ENCODE measurements at places on chromosomes 5 and 9.

DNA sequence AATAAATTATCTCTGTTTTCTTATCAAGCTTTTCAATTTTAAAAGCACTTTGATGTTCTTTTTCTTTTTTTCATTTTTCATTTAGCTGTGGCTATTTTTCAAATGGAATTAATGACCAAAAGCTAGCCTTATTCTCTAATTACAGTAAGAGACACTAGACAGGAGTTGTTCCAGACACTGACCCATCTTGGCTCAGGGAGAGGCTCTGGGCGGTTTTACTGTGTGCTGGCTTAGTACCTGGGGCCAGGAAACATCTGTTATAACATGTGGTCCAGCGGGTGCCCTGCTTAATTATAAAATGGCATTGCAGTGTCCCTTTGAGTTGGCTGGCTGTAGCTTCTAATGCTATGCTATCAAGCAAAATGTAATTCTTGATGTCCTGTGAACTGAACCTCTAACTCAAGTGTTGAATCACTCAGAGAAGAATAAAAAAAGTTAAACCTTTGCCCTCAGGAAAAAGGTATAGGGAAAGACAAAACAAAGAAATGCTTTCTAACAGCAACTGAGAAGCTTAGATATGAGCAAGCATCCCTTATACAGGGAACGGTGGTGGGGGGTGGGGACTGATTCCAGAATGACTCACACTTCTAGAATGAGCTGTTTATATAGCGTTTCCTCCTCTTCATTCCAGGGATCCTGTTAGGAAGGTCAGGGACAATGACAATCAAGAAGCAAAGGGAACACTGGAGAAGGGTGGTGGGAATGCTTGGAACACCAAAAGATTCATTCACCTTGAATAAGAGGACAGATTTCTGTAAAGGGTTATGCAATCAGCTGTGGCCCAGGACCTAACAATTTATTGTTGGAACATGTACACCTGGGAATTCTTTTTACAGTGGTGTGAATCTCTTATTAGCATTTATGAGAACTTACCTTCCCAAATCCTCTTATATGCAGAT lies 58.7 kb upstream of the NFIB start:
- no peak for DNase-seq

GRCh38 chr9:82271106-82271561 lies 282.6 kb downstream of the SPATA31D1 start:
- no peak for DNase-seq

- DNase-seq, result peak; percentile 80
Measured at GRCh38 chr9:137030538-137031527, 1.1 kb downstream of the FUT7 start.

GRCh38 chr5:144472221-144472620 lies 301.5 kb downstream of the KCTD16 start:
- DNase-seq, result no peak

- no peak for DNase-seq
Measured at GRCh38 chr9:112939418-112939817, 48.7 kb upstream of the SLC46A2 start.

DNA sequence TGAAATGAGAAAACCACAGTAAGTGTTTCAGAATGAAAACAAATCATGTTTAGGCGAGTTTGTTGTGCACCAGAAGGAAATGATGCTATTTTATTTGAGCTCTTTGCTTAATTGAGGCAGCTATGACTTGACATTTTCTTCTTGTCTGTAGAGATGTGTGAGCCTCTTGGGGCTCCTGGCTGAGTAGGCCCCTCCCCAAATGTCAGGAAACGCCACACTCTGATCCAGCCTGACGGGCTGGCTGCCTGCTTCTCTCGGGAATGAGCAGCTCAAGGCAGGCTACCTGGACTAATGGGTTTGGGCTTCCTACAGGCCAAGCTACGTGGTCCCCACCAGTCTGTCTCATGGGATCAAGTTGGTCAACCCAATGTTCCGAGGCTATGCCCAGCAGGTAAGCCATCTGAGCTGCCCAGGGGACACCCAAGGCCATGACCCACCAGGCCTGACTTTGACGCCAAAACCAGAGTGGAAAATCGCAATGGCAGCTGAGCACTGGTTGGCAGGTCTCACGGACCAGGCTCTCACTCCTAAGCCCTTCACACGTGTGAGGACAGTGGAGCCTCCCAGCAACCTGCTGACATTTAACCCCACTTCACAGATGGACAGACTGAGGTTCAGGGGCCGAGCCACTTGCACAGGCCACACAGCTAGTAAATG lies 29.9 kb downstream of the USP20 start:
- DNase-seq, result no peak

GRCh38 chr5:102747386-102748166 lies 7.5 kb upstream of the PAM start:
- DNase-seq, result no peak

DNA sequence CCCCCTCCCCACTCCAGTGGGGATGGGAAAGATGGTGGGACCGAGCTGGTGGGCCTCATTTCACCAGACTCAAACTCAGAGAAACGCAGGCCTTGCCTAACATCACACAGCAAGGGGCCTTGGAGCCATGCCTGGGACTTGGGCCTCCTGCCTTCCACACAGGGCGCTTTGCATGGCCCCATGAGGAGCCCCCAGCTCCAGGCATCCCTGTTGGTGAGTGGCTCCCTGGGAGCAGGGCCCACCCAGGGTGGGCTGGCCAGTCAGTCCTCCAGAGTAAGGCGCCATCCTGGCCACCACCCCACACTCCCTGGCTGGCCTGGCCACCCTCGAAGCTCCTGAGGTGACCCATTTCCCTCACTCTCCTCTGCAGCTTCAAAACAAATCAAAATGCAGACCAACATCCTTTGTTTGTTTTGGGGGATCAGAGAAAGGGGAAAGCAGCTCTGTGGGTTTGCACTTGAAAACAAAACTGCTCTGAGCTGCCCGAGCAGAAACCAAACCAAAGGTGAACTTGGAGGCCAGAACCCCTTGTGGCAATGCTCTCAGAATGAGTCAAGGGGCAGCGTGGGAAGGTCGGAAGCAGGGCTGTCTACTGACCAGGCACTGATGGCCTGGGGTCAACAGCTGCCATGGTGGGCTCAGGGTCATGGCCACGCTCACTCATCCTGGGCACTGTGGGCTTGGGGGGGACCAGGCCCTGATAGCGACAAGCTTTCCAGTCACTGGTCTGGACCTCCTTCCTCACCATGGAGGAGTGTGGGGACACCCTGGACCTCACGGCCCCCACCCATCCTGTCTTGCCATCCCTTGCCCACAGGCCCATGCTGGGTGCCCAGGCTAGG lies 37.0 kb upstream of the VDAC1 start:
- no peak for DNase-seq

DNA sequence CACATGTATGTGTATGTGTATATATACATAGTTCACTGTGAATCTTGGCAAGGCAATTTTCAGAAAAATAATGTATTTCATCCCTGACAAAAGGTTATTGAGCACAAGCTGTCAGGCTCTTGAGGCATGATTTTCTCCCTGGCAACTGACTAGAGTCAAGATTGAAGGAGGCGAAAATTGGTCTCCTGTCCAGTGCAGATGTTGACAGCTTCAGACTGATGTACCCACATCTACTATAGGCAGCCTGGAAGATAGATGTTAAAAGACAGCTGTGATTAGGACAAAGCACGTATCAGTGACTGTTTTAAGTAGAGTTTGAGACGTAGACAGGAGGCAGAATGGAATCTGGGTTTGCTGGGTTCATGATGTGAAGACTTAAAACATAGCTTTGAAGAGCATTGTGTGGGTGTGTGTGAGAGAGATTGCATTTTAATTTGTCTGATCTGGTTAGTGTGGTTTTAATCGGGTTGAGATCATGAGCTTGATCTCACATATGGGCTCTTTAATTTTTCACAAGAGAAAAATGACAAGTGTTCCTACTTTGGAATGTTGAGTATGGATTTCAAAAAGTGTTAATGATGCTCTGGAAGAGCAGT lies 39.1 kb downstream of the CTNNA1 start:
- no peak for DNase-seq

- no peak for DNase-seq
Measured at GRCh38 chr5:65663804-65664521, 39.1 kb downstream of the SHLD3 start.

DNA sequence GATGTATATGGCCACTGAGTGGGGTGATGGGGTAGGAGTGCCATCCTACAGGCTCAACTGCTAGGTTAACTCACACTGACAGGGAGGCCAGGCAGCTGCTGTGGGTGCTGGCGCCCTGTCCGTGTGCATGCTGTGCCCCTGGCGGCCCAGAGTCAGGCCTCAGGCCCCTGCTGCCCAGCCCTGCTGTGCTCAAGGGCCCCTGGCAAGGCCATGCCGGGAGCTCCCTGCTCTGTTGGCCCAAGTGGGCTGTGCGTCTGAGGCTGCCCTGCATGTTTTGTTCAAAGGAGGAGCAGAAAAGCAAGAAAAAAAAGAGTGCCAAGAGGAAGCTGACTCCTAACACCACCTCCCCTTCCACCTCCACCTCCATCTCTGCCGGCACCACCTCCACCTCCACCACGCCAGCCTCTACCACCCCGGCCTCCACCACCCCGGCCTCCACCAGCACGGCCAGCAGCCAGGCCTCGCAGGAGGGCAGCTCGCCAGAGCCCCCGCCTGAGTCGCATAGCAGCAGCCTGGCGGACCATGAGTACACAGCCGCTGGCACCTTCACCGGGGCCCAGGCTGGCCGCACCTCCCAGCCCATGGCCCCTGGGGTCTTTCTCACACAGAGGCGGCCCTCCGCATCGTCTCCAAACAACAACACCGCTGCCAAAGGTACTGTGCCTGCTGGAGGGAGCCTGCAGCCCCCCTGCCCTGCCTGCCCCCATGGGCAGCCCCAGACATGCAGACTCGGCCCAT lies 100.1 kb downstream of the PHF2 start:
- peak; percentile 7 for DNase-seq

DNA sequence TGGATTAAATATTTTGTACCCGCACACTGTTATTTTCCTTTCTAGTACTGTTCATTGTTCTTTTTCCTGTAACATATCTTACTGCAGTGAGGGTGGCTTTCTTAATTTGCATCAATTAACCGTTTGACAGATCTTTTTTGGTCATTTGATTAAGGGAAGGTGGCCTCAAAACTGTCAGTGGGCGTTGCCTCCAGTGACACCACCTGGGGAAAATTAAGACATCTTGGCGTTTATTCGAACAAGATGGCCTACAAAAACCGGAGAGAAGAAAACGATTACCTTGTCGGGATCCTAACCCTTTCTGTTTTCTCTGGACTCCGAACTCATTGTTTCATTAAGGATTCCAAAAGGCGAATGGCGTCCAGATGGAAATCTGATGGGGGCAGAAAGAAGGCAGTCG lies 2.0 kb downstream of the BASP1 start:
- DNase-seq, result no peak

DNA sequence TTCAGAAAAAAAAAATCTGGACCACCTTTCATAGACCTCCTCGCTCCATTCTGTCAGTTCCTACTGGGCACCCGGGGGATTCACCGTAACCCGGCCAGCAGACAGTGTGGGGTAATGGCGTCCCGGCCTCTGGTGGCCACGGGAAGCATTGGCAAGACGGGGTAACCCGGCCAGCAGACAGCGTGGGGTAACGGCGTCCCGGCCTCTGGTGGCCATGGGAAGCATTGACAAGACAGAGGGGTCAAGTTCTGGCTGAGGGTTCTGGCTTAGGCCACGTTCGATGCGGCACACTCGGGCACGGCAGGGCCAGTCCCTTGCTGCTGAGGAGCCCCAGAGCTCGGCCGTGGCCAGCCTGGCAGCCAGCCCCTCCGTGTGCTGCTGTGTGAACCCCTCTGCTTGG lies 116.2 kb upstream of the RAPGEF1 start:
- DNase-seq, result no peak

GRCh38 chr9:105958587-105958986 lies 264.2 kb downstream of the TMEM38B start:
- DNase-seq, result no peak

DNA sequence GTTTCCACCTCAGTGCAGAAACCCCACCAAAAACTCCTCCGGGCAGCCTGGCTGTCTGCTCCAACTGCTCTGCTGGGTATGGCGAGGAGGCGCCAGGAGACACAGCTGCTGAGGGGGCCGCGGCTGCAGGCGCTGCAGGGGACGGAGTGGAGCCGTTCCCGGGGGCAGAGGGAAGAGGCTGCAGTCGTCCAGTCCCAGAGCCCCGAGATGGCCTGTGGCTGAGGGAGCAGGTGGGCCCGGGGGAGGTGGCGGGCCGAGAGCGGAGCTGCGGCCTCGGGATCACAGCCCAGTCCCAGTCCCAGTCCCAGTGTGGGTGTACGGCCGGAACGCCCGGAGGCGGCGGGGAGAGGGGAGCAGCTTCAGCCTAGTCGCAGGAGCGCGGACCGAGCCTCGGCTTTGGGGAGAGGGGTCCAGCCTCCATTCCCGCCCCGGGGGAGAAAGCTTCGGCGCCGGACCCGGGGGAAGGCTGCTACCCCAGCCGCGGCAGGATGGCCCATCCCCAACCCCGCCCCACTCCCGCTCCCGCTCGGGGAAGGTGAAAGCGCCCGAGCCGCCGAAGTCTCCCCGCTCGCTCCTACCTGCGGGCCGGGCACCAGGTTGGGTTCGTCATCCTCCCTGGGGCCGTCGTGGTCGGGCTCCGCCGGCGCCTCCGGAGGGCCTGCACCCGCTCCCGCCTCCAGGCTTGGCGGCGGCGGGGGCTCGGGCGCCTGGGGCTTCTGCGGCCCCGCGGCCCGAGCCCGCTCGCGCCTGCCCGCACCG lies 513 bp downstream of the FAM193B start:
- DNase-seq, result peak; percentile 60

- DNase-seq, result no peak
Measured at GRCh38 chr9:91126761-91127445, 234.8 kb downstream of the AUH start.

DNA sequence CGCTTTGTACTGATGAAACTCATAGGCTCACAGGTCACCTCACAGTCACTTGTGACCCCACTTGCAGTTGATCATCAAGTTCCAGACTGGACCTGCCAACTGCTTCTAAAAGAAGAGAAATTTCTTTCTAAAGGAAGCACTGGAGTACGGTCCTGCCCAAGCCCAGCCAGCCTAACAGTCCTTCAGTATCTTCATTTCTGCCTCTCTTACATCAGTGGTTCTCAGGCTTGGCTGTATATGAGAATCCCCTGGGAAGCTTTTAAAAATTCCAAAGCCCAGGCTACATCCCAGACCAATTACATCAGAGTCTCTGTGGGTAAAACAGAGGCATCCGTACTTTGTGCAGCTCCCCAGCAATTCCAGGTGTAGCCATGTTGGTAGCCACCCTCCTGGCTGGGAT lies 282.1 kb downstream of the NFIB start:
- DNase-seq, result no peak

DNA sequence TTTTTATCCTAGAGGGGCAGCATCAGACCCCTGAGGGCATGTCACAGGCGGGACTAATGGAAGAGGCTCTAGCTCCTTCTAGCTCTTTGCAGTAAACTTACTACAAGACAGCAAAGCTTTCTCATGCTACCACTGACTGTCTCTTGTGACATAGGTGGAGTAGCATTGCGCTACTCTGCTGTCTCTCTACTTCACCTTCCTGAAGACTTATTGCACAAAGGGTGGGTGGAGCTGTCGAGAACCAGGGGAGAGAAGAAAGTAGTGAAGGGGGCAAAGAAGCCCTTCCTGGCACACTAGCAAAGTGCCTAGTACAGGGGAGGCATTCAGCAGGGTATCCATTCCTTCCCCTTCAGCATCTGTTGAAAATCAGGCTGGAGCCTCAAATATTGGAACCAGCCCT lies 36.1 kb upstream of the NEK6 start:
- no peak for DNase-seq
